Fibroblast of the aortic adventitia (primary cell): ENCODE measurements at places on chromosomes 1 and 21. TPM values are rescaled to one million over a fixed set of nuclear protein-coding genes. Genes with fewer than 3 reads are reported as not detected.

GRCh38 chr1:32073299-32074229 is 825 bp downstream of the TMEM39B start:
- DNase-seq: no peak

Gene MATN1
- 0.18 and 0.25 TPM in 2 replicates for total RNA-seq

Gene F5
- 0.16 TPM in 1 of 2 replicates, not detected in the other for total RNA-seq

DNA sequence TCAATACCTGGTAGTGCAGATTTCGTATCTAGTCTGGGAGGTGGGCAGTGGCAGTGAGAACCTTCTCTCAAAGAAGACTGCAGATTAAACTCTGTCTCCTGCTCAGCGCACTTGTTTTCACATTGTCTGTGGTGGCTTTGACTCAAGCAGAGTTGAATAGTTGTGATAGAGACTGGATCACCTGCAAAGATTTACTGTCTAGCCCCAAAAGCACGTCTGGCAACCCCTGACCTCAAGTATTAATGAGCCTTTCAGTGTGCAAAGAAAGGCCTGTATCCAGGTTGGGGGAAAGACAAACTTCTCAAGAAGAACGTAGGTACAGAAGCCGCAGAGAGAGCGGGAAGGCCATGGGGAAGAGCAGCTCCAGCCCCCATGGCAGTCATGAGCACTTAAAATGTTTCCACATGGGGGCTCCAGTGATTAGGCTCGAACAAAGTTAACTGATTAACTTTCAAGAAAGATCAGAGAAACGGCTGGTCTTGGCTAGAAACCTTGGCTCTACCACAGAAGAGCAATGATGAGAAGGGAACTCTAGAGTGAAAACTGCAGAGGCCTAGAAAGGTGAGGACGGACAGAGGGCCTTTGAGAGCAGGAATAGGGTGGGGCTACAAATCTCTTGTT is 15.2 kb downstream of the HENMT1 start:
- peak; percentile 16 for DNase-seq

- no peak for DNase-seq
Measured at GRCh38 chr1:186214791-186215190, 160.3 kb downstream of the TPR start.

DNA sequence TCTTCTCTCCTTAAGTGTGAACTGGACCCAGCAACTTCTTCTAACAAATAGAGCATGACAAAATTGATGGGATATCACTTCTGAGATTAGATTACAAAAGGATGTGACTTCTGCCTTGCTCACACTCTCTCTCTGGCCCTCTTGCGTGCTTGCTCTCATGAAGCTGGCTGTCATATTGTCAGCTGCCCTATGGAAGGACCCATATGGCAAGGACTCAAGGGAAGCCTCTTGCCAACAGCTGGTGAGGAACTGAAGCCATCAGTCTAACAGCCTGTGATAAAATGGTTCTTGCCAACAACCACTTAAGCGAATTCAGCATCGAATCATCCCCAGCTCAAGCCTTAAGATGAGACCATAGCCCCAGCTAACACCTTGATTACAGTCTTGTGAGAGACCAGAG is 4.8 kb upstream of the TLR5 start:
- DNase-seq: no peak

Gene SH3BP5L
- total RNA-seq: 20.2 and 21.8 TPM in 2 replicates

DNA sequence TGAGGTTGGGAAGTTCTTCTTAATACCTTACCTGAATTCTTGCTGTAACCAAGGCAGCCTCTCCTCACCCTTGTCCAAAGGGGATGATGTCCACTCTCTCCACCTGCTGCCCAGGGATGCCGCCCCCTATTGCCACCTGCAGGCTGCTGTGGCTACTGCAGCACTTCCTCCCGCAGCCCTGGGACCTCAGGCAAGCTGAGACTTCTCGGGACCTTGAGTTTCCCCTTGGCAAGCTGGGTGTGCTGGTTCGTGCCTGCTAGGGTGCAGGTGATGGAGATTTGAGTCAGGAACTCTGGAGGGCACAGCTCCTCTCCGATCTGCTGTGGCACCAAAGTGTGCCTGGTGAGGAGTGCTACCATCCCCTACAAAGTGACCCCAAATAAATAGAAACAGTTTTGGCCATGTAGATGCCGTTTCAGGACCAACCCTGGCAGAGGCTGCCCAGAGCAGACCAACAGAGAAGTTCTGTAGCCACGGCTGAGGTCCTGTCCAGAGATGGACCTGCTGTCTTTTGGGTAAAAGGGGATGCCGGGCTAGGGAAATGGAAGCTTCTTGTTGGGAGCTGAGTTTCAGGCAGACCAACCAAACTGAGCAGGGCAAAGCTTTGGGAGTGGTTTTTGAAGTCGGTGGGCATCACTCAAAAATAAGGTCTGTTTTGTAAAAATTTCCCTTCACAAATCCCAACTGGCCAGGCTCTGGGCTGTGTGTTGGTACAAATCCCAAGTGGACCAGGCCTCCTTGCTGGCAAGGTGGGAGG is 31.7 kb downstream of the RUNX3 start:
- peak; percentile 42 for DNase-seq

- DNase-seq: no peak
Measured at GRCh38 chr1:94970783-94971182, 43.9 kb upstream of the CNN3 start.

DNA sequence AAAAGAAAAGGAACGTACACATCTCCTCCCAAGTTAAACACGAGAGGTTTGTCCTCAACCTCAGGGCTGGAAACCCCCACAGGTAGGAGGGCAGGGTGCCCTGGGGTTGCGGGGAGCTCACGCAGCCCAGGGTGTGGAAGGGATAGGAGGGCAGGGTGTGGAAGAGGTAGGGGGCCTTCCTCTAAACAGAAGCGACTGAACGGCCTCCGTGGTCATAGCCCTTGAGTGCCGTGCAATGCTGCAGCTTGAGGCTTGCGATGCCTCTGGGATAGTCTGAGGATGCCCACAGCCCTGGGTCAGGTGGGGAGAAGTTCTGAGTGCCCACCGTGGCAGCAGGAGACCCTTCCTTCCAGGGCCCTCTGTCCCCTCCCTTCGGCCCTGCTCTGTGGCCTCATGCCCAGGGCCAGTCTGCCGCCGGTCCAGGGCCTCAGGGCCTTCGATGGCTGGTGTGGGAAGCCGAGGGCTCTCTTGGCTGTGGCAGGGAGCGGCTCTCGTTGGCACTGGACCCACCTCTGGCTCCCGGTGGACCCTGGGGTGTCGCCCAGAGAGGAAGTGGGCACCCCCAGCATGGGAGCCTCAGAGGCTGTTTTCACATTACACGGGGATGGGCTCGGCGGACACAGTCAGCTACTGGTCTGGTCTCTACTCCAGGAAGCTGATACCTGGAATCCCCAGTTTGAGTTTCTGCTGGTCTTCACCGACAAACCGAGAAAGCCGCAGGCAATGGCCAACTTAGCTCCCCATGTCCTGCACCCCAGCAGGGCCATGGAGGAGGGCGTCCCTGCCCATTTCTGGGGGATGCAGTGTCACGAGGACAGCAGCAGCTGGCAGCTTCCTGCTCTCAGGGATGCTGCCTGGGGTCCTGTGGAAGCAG is 6.4 kb upstream of the CDK11B start:
- no peak for DNase-seq

Gene CHRM3
- 0.09 TPM in 1 of 2 replicates, not detected in the other for total RNA-seq

DNA sequence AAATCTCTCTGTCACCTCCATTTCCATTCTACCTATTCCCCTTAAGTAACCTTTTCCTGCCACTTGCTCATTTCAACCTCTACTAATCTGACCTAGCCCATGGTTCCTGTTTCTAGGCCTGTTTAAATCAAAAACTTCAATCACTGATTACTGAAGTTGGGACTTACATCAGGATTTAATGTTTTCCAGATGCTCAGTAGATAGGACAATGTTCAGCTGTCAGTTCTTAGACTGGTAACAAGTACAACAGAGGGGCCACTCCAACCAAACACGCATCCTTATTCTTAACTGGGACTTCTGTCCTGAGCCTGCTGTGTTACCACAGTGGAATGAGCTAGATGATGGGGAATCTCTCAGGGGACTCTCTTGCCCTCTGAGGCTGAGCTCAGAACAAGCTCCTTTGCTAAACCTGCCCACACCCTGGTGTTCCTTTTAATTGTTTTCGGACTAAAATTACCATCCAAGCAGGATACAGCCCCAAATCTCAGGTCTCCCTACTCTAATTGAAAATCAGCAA is 974.6 kb downstream of the TTLL7 start:
- peak; percentile 2 for DNase-seq

GRCh38 chr1:178060789-178061556 is 32.9 kb upstream of the RASAL2 start:
- DNase-seq: peak; percentile 96
